Mesangial cell (primary cell): ENCODE measurements at places on chromosomes 3 and 15. TPM values are rescaled to one million over a fixed set of nuclear protein-coding genes. Genes with fewer than 3 reads are reported as not detected.

The CORO2B gene
- total RNA-seq = 4.7 and 8.5 TPM in 2 replicates

The ACKR2 gene
- total RNA-seq = 0.89 TPM in 1 of 2 replicates, not detected in the other

The MOBP gene
- not detected in 2 replicates for total RNA-seq

The BLM gene
- 1.5 and 9.5 TPM in 2 replicates for total RNA-seq

The ZPLD1 gene
- 0.25 and 1.1 TPM in 2 replicates for total RNA-seq
